ENCODE measurements at places on chromosomes 5 and 9. TPM values are rescaled to one million over a fixed set of nuclear protein-coding genes. Genes with fewer than 3 reads are reported as not detected.

GRCh38 chr9:69307446-69308205, 17.4 kb upstream of the ENTREP1 start:
- H3K4me1 ChIP-seq = no peaks in the 10 kb centered on the region
- DNase-seq = no peak
- H3K4me3 ChIP-seq = no peak overlapping the region
- H3K27ac ChIP-seq = no peak overlapping the region

DNA sequence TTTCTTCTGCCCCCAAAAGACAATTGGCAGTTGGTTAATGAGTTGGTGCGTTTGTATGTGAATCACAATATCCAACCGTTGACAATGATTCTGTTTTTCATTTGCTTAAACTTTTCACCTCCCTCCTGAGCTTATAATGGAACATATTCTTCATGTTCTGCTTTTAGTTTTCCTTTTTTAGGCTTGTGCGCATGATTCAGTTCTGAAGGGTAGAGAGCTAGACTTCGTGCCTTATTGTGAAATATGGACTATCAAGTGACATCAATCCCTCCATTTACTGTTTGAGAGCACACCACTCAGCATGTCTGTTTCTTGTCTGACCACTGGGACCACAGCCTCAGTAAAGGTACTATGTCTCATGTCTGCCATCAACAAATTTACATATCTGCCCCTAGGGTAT, 30.5 kb upstream of the LPAR1 start:
- no peaks in the 10 kb centered on the region for H3K4me1 ChIP-seq
- no peak overlapping the region for H3K4me3 ChIP-seq
- H3K36me3 ChIP-seq = no peaks in the 10 kb centered on the region
- H3K27me3 ChIP-seq = no peaks in the 10 kb centered on the region
- DNase-seq = no peak

GRCh38 chr9:33287087-33287490, 3.2 kb upstream of the NFX1 start:
- DNase-seq = no peak
- peaks cover 21% of the 10 kb centered on the region for H3K4me1 ChIP-seq
- H3K36me3 ChIP-seq = no peaks in the 10 kb centered on the region
- no peaks in the 10 kb centered on the region for H3K27me3 ChIP-seq
- H3K4me3 ChIP-seq = no peak overlapping the region

- no peaks in the 10 kb centered on the region for H3K27me3 ChIP-seq
- H3K36me3 ChIP-seq = no peaks in the 10 kb centered on the region
- no peaks in the 10 kb centered on the region for H3K4me1 ChIP-seq
- DNase-seq = no peak
Observed at GRCh38 chr9:69964446-69964845, 79.2 kb upstream of the MAMDC2 start.

- no peaks in the 10 kb centered on the region for H3K27me3 ChIP-seq
Observed at GRCh38 chr5:167513381-167513780, 778.1 kb upstream of the WWC1 start.

DNA sequence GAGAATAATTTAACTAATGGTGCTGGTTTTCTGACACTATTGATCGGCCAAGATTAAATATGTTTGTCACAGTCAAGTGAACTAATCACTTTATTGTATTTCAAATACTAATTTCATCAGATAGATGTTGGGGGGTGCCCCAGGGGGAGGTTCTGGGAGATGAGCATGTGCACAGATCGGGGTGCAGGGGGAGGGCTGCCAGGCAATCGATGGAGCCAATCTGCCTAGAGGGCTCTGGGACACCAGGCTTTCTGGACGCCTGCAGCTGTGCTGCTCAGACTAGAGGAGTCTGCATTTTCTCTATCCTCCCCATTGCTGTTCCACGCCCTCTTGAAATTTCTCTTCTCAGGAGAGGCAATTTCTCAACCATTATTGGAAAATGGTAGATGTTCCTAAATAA, 100.0 kb upstream of the ALDH1B1 start:
- no peak for DNase-seq
- no peaks in the 10 kb centered on the region for H3K36me3 ChIP-seq
- H3K27ac ChIP-seq = no peak overlapping the region
- H3K27me3 ChIP-seq = no peaks in the 10 kb centered on the region
- H3K4me3 ChIP-seq = no peak overlapping the region

GRCh38 chr5:93246090-93246855, 334.7 kb downstream of the NR2F1-AS1 start:
- H3K36me3 ChIP-seq = no peaks in the 10 kb centered on the region
- no peaks in the 10 kb centered on the region for H3K27me3 ChIP-seq
- H3K4me1 ChIP-seq = peaks cover 53% of the 10 kb centered on the region
- no peak overlapping the region for H3K4me3 ChIP-seq
- peak overlapping the region; percentile 93 for H3K27ac ChIP-seq
- DNase-seq = no peak

GRCh38 chr5:67015541-67016191, 180.9 kb downstream of the CD180 start:
- H3K4me1 ChIP-seq = no peaks in the 10 kb centered on the region
- no peak overlapping the region for H3K27ac ChIP-seq
- no peak overlapping the region for H3K4me3 ChIP-seq
- DNase-seq = no peak

DNA sequence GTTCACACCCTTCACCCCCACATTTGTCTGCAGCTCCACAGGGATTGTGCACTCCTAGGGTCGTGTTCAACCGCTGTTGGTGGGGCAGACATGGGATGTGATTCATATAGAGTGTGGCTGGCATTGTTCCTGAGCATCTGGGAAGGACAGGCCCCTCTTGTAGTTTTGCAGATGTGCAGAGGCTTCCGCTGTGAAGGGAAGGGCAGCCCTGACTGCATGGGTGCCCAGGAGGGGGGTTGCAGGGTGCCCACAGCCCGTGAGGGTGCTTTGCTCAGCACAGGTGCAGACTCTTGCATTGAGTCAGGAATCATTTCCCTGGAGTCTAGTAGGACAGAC, 30.2 kb upstream of the PITX1 start:
- no peak overlapping the region for H3K27ac ChIP-seq
- no peaks in the 10 kb centered on the region for H3K27me3 ChIP-seq
- H3K36me3 ChIP-seq = no peaks in the 10 kb centered on the region
- peaks cover 2% of the 10 kb centered on the region for H3K4me1 ChIP-seq
- DNase-seq = no peak

DNA sequence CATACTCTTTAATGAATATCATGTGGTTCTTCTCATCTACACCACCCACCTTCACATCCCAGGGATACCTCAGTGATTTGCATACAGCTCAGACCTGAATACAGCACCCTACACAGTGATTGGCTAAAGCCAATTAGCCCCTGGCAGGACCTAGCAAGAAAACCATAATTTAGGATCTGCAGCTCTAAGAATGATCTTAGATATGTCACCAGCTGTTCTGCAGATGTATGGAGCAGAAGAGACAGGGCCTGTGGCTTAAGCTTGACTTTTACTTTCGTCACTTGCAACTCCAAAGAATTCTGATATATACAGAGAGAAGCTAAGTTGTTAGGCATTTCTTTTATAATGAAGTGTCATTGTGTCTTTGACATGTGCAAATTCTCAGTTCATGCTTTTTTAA, 483.2 kb upstream of the C9orf72 start:
- no peaks in the 10 kb centered on the region for H3K36me3 ChIP-seq
- H3K27ac ChIP-seq = no peak overlapping the region
- H3K27me3 ChIP-seq = no peaks in the 10 kb centered on the region
- no peaks in the 10 kb centered on the region for H3K4me1 ChIP-seq
- no peak overlapping the region for H3K4me3 ChIP-seq

- H3K27ac ChIP-seq = no peak overlapping the region
- no peaks in the 10 kb centered on the region for H3K4me1 ChIP-seq
- H3K36me3 ChIP-seq = no peaks in the 10 kb centered on the region
- no peaks in the 10 kb centered on the region for H3K27me3 ChIP-seq
Observed at GRCh38 chr5:157222506-157223230, 42.0 kb downstream of the ITK start.

GRCh38 chr5:23437011-23437410, 70.4 kb upstream of the PRDM9 start:
- H3K36me3 ChIP-seq = no peaks in the 10 kb centered on the region
- H3K4me3 ChIP-seq = no peak overlapping the region
- no peak for DNase-seq
- no peaks in the 10 kb centered on the region for H3K27me3 ChIP-seq
- no peak overlapping the region for H3K27ac ChIP-seq
- no peaks in the 10 kb centered on the region for H3K4me1 ChIP-seq

- H3K4me3 ChIP-seq = no peak overlapping the region
- H3K4me1 ChIP-seq = no peaks in the 10 kb centered on the region
- no peaks in the 10 kb centered on the region for H3K27me3 ChIP-seq
Observed at GRCh38 chr9:75432386-75432785, 344.1 kb downstream of the OSTF1 start.

DNA sequence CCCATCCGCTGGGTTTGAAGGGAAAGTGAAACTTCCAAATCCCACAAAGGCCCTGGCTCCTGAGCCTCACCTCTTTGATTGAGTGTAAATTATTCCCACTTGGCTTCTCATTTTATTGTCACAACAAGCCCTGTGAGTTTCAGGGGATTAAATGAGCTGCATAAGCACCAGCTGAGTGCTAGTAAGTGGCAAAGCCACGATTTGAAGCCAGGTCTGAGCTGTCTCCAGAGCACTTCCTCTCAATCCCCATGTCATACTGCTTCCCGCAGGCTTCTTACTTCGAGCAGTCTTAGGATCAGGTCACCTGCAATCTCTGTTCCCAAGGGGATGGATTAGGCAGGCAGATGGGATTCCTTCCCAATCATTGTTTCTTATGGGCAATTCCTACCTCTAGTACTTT, 18.0 kb downstream of the RPS14 start:
- no peak overlapping the region for H3K27ac ChIP-seq
- no peaks in the 10 kb centered on the region for H3K4me1 ChIP-seq
- no peak overlapping the region for H3K4me3 ChIP-seq
- no peaks in the 10 kb centered on the region for H3K36me3 ChIP-seq
- no peaks in the 10 kb centered on the region for H3K27me3 ChIP-seq
- no peak for DNase-seq

DNA sequence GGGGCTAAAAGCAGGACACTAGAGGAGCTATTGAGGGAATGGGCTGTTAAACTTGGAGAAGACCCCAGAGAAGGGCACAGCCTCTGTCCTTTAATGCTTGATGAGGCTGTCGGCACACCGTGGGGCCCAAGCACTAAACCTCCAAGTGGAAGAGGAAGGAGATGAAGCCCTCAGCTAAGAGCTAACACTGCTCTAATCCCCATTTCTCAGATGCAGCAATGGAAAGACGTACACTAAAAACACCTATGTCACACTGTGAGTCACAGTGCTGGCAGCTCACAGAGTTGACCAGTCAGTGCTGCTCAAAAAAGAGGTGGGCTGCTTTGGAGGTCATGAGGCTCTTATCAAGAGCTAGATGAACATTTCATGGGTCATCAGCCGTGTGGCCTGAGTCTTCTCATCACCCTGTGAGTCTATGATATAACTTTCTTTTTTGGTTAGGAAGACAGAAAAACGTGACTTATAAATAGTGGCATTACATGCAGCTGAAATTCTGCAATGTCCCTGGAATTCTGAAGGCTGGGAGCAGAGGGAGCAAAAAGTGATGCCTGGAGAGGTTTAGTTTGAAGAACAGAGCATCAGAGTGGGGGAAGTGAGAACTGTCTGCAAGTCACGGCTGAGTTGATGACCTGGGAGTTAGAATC, 21.5 kb downstream of the TNFSF8 start:
- no peaks in the 10 kb centered on the region for H3K27me3 ChIP-seq
- H3K4me3 ChIP-seq = no peak overlapping the region
- no peaks in the 10 kb centered on the region for H3K36me3 ChIP-seq
- no peak overlapping the region for H3K27ac ChIP-seq

DNA sequence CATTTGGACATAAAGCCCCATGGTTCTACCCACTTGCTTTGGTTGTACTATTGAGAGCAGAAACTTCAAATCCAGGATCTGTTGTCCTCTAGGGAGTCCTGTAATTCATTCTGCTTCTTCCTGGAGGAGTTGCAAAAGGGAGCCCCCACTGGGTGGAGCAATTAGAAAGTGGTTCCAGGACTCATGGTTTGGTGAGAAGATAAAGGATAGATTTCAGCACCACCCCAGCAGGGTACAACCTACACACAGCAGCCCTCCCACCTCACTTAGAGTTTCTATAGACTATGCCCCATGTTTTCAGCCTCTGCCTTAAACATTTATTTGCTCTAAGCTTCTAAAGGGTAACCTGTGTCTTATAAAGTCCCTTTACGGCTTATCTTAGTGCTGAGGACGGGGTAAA, 112.6 kb upstream of the ARRDC3 start:
- H3K27ac ChIP-seq = no peak overlapping the region
- no peaks in the 10 kb centered on the region for H3K4me1 ChIP-seq
- DNase-seq = no peak
- no peaks in the 10 kb centered on the region for H3K36me3 ChIP-seq
- H3K27me3 ChIP-seq = no peaks in the 10 kb centered on the region

- no peak for DNase-seq
- no peaks in the 10 kb centered on the region for H3K27me3 ChIP-seq
- no peak overlapping the region for H3K4me3 ChIP-seq
- H3K27ac ChIP-seq = no peak overlapping the region
- no peaks in the 10 kb centered on the region for H3K36me3 ChIP-seq
Observed at GRCh38 chr9:1454211-1454610, 404.1 kb downstream of the DMRT2 start.

Gene PCBD2
- 19.8 TPM for total RNA-seq

Gene INSL6
- not detected for total RNA-seq

Gene MED27
- total RNA-seq = 24.4 TPM

Gene LAMC3
- total RNA-seq = 16.4 TPM

Gene DAB2
- 1.7 TPM for total RNA-seq

Gene INSL4
- total RNA-seq = not detected

Gene CCNO
- 12.3 TPM for total RNA-seq

Gene PLAC8L1
- 0.49 TPM for total RNA-seq

Gene ARID3C
- total RNA-seq = 0.33 TPM
